Astrocyte (in vitro differentiated cells and primary cell): ENCODE measurements at places on chromosomes 3 and 15.

DNA sequence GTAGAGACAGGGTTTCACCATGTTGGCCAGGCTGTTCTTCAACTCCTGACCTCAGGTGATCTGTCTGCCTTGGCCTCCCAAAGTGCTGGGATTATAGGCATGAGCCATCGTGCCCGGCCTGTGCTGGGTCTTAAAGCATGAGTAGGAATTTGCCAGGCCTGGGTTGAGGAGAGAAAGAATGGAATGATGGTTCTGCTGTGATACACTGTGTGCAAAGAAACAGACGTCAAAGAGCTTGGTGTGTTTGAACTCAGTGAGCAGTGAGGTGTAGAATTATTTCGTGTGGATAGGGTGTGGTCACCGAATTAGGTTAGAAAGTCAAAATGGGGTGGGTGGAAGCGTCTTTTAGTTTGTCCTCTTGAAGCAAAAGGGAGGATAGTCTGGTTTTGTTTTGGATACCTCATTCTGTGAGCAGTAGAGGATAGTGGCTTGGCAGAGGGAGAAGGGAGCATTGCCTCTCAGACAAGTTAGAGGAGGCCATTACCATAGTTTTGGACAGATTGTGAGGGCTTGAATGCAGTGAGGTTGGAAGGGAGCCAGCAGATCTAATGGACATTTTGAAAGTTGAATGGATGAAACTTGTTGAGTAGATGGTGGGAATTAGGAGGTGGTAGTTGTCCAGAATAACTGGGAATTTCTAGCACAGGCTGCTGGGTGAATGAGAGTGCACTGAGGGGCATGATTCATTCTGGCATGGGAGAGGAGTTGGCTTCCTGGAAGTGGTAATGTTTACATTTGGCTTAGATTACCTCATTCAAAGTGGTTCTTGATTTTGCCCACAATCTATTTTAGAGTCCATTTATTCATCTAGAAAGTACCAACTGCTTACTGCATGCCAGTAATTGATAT is 27.2 kb downstream of the AKAP13 start:
- peak; percentile 94 for DNase-seq

DNA sequence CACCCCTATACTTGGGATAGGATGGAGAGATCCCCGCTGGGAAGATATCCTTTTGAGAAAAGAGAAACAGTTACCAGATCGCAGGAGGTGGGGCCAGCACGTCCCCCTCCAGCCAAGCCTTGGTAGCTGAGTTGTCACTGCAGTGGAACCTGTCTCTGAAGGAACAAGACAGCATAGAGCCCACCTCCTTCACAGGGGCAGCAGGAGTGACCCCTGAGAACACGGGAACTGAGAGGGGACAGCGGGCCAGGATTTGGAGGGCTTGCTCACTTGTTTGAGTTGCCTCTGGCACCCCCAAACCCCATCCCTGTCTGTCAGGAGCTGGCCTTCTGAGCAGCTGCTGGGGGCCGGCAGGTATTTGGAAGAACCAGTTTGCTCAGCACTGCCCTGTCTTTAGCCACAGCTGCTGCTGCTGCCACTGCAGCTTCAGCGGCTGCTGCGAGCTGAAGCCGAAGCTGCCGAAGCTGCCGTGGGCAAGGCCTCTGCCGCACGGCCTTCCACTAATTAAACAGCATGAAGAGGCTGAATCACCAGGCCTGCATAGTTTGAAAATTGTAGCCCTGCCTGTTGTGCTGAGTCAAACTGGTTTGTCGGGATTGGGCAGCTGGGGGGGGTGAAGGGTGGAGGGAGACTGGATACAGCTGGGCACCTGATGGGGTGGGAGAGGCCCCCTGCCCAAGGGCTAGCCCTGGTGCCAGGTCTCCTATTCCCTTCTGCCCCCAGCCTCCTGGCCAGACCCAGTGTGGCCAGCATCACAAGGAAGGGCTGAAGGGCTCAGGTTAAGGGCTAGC is 4.0 kb downstream of the EPHB3 start:
- peak; percentile 89 for DNase-seq

- DNase-seq, result peak; percentile 100
Measured at GRCh38 chr15:39213385-39213840, 367.5 kb upstream of the THBS1 start.

GRCh38 chr3:42369832-42370231 is 40.6 kb downstream of the LYZL4 start:
- DNase-seq, result no peak

DNA sequence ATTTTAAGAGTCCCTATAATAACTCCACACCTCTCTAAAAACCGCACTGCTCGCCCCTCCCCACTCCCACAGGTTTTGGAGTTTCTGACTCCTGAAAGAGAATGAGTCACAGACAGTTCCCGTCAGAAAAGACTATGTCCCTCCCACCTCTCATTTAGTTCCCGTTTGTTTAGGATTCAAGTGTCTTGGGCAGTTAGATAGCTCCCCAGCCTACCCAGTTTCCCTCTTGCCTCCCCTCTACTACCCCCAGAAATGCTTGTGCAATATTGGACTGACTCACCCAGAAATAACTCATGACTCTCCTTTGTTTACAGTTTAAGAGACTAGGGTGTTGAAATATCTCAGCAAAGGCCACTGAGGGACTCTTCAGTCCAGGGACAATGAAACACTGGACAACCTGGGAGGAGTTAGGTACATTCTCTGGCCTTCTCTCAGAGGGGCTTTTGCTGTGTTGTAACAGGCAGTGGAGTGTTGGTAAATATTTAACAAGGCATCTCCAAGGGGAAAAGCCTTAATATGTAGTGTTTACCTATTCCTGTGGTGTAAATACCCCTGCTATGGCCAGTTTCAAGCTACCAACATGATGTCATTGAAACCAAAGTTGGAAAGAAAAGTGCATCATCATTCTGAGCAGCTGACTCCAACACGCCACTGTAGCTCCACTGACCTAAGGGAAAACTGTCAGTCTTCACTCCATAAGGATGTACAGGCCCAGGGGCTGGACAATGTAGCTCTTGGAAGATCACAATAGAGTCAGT is 96.1 kb upstream of the CHD2 start:
- DNase-seq, result peak; percentile 100

DNA sequence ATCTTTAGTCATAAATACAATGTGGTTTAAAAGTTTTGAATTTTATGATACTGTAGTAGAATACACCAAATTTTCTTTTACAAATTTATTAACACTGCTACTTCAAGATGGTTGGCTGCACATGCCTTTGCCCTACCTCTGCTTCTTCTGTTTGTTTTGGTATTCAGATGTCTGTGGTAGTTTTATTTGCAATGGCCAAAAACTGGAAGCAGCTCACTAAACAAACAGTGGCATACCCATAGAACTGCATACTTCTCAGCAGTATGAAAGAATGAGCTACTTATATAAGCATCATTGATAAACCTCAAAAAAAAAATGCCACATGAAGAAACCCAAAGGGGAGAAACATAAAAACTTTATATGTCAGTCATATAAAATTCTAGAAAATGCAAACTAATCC is 19.5 kb downstream of the ARIH2 start:
- no peak for DNase-seq

DNA sequence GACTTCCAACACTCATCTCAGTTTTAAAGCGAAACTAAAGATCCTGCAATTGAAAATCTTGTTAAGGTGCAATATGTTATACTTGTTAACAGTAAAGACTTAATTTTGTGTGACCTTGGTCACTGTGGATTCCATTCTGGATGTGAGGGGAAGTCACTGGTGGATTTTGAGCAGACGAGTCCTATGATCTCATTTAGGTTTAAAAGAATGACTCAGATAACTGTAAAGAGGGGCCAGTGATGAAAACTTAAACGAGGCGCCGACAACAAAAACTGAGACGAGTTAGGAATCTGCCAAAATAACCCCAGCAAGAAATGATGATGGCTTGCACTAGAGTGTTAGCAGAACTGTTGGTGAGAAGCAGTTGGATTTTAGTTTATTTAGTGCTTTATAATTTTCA is 56.5 kb downstream of the LRRC28 start:
- DNase-seq, result peak; percentile 51
